ENCODE measurements at places on chromosomes 7 and 10.

GRCh38 chr10:22489975-22490374 is 144.7 kb downstream of the SPAG6 start:
- no peak for DNase-seq

DNA sequence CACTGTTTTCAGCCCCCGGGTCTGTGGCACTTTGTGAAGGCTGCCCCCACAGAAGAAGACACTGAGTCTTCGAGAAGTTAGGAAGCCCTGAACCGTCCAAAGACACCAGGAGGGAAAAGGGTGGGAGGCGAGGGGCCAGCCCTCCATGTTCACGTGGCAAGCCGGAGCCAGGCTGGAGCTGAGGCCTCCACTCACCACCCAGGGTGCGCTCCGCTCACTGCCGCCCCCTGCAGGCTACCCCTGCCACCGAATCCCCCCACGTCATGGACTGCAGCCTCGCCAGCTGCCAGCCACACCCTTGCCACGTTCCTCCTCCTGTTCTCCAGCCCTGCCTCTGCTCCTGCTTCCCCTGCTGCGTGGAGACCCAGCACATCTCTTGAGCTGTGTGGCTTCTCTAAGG is 59.0 kb upstream of the EN2 start:
- DNase-seq = no peak

GRCh38 chr10:33249659-33250345 is 84.7 kb downstream of the NRP1 start:
- DNase-seq = no peak

DNA sequence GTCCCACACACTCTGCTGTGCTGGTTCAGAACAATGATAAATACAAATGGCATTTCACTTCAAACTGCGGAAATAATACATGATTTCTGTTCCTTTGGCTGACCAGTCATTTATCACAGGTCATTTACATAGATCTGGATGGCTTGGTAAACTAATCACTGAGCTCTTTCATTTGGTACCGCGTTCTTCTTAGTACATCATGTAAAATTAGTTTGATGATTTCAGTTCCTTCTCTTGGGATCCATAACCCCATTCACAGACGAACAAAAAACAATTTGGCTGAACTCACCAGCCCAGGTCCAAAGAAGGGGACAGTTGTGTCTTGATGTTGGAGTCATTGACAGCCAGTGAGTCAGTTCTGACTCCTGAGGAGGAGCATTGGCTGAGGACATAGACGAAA is 689.8 kb downstream of the INHBA start:
- DNase-seq = no peak

- DNase-seq = no peak
Observed at GRCh38 chr10:69516796-69517195, 56.4 kb downstream of the NEUROG3 start.

DNA sequence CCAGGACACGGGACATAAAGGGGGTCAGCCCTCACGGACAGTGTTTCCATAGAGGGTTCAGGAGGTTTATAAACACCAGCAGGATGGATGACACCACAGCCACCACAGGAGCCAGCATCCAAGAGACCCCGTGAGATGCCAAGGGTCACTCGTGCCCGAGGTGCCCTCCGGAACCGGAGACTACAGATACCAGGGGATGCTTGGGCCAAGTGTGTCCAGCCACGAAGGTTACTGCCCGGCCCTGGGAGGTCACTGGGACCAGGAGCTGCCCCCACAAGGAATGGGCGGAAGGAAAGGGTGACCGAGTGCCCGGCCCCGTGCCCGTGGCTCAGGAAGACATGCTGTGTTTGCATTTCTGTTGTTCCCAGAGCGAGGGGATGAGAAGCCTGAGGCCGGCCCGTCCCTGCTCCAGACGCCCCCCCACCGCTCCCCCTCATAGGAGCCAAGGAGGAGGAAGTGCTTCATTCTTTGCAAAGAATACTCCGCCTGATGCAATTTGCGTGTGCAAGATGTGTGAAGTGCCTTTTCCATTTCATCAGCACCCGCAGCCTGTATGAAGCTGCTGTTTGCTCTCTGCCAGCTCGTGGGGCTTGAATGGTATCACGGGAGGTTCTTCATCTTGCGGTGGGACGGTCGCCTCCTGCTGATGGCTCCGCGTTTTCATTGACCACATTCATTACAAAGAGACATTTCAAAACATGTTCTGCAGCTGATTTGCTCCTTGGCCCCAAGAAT is 176.4 kb downstream of the ELFN1 start:
- no peak for DNase-seq

- no peak for DNase-seq
Observed at GRCh38 chr10:98924526-98924925, 311.1 kb downstream of the HPSE2 start.

DNA sequence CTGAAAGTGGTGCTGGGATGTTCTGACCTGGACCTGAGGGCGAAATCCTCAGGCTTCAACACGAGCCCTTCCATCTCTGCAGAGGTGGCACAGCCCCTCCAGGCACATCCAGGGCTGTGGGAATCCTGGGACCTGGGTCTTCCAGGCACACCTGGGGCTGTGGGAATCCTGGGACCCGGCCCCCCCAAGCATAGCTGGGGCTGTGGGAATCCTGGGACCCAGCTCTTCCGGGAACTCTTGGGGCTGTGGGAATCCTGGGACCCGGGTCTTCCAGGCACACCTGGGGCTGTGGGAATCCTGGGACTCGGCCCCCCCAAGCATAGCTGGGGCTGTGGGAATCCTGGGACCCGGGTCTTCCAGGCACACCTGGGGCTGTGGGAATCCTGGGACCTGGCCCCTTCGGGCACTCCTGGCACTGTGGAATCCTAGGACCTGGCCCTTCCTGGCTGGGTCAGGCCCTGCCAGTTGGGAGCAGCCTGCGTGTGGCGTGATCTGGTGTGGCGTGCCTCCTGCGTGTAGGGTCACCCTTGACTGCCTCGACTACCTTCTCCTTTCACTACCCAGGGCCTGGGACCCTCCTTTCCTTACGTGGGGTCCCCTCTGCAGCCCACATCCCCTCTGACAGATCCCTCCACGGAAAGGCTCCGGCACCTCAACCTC is 124.0 kb downstream of the WDR37 start:
- DNase-seq = no peak

DNA sequence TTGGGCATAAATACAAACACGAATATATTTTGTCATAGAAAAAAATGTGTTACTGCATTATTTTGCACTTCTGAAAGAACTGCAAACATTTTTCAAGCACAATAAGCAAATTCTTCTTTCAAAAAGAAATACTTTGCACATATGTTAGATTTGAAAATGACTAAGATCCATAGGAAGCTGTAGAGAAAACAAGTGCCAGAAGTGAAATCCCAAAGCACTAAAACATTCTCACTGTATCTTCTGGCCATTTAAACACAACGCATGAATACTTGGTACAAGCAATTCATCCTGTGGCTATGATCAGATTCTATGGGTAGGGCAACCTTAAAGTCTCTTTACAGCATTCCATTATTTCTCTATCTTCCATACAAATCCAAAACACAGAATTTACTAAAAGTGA is 225.4 kb upstream of the IMMP2L start:
- no peak for DNase-seq

DNA sequence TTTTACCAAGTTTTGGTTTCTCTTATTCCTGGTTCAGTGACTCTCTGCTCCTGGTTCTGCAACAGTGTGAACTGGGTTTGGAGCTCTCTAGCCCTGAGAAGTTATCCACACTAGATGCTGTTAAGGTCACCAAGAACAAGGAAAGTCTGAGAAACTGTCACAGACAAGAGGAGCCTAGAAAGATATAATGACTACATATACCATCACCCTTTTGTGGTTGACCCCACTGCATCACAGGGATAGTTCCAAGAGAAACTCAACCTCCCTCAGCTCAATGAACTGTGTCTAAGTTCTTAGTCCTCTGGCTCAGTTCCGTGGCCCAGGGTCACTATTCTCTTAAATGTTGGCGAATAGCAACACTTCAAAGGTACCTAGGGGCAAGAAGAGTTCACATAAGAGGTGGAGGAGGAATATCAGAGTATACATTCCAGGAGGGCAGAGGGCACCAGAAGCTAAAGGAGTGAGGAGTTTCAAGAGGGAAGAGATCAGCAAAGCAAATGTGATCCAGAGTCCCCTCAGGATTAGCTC is 171.5 kb downstream of the BUB3 start:
- DNase-seq = no peak

- no peak for DNase-seq
Observed at GRCh38 chr7:74033372-74034311, 5.7 kb downstream of the ELN start.

GRCh38 chr7:115822380-115822779 is 208.2 kb downstream of the TFEC start:
- no peak for DNase-seq

DNA sequence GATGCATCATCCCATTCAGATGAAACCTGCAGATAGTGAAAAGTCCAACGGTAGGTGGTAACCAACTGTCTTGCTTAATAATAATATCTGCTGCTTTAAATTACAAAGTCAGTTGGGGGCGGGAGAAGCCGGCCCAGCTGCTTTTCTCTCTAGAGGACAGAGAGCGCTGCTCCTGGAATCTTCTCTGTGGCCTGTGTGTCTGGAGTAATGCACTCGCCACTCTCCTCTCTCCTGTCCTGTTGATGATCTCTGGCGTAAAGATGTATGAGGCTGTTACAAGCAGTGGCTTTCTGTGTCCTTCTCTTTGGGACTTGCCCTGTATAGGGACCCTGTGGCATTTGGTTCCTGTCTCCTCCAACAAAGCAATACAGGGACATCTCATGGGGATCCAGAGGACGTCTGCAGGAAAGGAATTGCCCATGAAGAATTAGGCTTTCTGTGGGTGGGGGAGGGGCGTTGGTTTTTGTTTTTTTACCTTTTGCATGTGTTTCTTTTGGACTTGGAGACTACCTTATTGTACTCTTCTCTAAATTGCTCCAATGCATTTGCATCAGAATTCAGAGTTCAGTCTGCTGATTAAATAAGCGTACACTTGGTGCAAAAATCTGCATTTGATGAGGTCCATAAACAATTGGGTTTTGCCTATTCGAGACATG is 231.6 kb downstream of the CELF2 start:
- DNase-seq = no peak

GRCh38 chr7:158372400-158373342 is 215.0 kb downstream of the PTPRN2 start:
- DNase-seq = no peak

DNA sequence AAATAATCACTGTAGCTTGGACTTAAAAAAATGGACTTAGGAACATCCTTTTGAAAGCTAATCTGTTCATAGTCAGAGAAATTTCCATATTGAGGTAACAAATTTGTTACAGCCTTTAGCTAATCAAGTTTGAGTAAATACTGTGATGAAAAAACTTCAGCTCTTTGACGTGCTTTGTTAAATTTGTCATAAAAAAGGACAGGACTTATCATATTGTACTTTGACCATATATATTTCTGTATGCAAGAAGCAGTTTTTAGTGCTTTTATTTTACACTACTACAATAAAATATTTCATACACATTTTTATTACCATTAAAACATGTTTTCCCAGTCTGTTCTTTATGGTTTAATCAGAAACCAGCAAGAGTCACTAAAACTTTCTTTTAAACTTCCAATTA is 14.5 kb upstream of the CYCS start:
- DNase-seq = no peak

- no peak for DNase-seq
Observed at GRCh38 chr7:114944745-114945625, 23.1 kb downstream of the MDFIC start.

GRCh38 chr10:70590655-70591416 is 11.7 kb downstream of the PRF1 start:
- no peak for DNase-seq

DNA sequence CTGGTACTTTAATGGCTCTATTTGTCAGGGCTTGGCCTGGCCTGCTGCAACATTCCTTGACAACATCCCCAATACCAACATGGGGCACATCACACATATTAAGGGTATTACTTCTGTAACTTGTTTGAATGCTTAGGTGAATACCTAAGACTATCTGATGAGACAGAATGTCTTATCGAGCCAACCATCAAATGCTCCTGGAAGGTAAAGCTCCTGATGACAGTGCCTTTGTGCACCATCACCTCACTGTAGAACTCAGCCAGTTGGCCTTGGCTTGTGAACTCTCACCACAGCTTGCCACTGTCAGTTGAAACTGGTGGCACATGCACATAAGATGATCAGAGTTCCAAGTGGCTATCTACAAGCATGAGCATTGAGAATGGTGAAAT is 3.7 kb upstream of the MYO1G start:
- DNase-seq = no peak

DNA sequence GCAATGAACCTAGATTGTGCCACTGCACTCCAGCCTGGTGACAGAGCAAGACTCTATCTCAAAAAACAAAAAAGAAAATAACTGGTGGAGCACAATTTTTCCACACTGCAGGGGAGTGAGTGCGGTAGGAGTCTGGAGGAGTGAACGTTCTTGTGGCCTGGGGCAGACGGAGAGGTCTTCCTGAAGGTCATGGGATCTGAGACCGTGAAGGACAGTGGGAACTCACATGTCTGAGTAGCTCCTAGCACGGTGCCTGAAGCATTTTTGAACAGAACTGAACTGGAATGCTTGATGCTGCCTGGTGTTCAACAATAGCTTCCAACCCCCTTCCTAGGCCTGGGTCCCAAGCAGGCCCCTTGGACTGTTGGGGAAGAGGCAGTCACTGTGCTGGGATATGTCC is 84.3 kb upstream of the PODXL start:
- DNase-seq = no peak

DNA sequence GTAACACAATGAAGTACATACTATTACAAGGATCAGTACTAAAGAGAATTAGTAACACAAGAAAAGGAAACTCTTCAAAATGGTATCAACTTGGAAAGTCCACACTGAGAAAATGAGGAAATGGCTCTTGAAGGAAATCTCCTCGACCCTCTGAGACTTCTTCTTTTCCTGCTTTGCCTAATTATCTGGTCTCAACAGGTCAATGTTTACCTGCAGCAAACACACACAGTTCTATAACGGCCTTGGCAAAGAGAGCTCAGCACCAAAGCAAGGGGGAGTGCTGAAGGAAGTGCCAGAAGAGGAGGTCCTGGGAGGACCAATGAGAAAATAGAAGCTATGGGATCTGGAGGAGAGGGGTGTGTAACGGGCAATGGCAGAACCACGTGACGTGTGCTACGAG is 21.9 kb downstream of the CHCHD3 start:
- no peak for DNase-seq

GRCh38 chr10:34449836-34450235 is 365.3 kb downstream of the PARD3 start:
- no peak for DNase-seq

DNA sequence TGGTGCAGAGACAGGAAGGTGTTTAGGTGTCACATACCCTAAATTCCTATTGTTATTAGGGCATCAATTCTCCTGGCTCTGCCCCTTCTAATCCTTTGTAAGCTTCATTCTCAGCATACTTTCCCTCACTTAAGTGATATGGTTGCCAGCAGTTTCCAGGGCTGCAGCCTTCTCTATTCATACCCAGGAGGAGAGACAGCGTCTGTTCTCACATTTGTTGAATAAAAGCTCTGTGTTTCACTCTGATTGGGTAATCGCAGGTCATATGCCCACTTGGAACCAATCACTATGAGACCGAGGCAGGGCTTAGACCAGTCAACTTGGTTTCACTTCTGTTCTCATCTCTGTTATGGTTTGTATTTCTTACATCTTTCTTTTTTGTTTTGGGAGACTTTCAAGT is 109.6 kb upstream of the MTPN start:
- no peak for DNase-seq

GRCh38 chr10:69957886-69958555 is 94.6 kb upstream of the MACROH2A2 start:
- DNase-seq = peak; percentile 36
